ENCODE measurements at places on chromosomes 2 and 18.

GRCh38 chr18:37393945-37394609 lies 171.5 kb downstream of the CELF4 start:
- DNase-seq: peak; percentile 47

DNA sequence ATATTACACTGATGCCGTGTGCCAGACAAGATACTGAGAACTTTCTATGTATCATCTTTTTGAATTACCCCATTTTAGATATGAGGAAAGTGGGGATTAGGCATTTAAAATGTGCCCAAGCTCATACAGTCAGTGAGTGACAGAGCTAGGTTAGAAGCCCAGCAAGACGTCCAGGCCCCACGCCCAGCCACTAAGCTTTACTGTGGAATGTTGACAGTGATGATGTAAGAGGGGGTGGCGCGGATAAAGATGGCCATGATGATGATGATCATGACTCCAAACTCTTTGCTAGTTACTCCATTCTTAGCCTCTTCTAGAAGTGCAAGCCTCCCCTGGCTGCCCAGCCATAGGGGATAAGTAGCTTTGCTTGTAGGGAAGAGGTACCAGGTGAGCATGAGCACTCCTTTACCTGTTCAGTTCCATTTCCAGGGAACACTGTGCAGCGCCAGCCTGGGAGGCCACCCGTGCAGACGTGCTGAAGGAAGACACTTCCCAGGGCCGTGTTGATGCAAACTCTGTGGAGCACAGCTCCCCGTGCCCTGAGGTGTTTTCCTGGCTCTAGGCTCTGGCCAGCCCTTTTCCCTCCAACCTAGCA lies 65.5 kb downstream of the BCL2L11 start:
- no peak for DNase-seq

- no peak for DNase-seq
Measured at GRCh38 chr2:239160226-239161143, 240.3 kb downstream of the HDAC4 start.

DNA sequence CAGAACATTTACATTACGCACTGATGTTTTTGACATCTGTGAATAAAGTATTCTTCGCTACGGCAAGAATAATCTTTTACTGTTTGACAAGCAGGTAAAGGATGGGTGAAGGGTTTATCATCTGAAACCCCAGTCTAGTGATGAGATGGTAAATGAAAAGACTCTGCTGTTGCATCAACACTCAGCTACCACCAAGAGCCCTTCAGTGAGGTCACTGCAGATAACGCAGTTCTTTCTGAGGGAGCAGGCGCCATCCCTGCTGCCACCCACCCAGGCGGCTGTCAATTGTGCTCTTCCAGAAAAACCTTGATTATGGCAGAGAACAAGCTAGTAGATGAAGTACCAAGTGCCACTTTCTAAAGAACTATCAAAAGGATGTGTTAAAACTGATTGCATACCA lies 58.7 kb downstream of the ABCG8 start:
- no peak for DNase-seq

GRCh38 chr18:35635170-35635569 lies 53.6 kb downstream of the GALNT1 start:
- DNase-seq: peak; percentile 13

DNA sequence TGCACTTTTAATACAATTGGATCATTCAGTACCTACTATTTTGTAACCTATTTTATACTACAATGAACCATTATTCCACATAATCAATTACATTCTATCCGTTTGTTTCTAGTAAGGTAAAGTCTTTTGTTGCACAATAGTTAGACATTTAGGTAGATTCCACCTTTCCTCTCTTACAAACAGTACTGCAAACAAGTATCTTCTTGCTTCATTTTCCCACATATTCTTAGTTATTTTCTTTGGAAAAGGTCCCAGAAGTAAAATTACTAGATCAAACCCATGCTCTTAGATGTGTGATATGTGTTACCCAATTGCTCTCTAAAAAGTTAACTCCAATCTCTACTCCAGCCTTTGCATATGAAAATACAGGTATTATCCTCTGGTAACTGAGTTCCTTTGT lies 49.6 kb downstream of the SPIRE1 start:
- peak; percentile 56 for DNase-seq

GRCh38 chr2:149446748-149447147 lies 116.4 kb downstream of the LYPD6 start:
- DNase-seq: no peak

- DNase-seq: no peak
Measured at GRCh38 chr2:171602352-171602751, 80.1 kb downstream of the CYBRD1 start.

All from fibroblast of skin of scalp (primary cell).